Esophagus squamous epithelium (tissue), 5 donors: ENCODE measurements at places on chromosomes 2 and 18. TPM values are rescaled to one million over a fixed set of nuclear protein-coding genes. Genes with fewer than 3 reads are reported as not detected.

DNA sequence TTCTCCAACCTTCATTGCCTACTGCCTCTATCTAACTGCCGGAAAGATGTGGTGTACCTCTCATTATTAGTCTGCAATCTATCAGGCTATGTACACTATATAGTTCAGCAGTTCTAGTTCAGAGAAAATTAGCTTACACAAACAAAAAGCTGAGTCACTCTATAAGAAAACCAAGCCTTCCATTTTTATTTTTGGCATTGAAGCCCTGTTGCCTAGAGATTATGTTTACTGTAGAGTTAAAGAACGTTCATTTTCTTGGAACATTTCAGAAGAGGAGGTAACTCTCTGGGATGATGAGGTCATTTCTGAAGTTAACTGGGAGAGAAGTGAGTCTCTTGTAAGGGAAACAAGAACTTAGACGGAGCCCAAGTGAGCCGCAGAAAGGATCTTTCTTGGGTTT, 133.5 kb downstream of the FAM124B start:
- no peak for DNase-seq

DNA sequence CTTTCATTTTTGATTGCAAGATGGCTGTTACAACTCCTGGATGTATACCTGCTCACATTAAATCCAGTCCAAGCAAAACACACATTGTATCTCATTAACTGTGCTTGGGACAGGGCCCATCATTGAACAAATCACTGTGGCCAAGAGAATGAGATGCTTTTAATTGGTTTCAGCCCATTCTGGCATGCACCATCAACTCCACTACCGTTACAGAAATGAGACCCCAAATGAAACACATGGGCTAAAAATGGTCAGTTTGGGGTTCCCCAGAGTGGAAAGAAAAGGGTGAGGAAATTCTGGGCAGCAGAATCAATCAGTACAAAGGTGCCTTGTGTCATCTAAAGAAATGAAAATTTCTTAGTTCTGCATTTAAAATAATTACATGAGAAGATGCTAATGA, 52.7 kb downstream of the FAM171B start:
- DNase-seq = no peak

MTX2 gene
- total RNA-seq = 28.4 TPM

- no peak for DNase-seq
Measured at GRCh38 chr18:64337018-64337417, 188.1 kb upstream of the LINC00305 start.

- no peak for DNase-seq
Measured at GRCh38 chr2:13607139-13607538, 890.4 kb downstream of the TRIB2 start.

DNA sequence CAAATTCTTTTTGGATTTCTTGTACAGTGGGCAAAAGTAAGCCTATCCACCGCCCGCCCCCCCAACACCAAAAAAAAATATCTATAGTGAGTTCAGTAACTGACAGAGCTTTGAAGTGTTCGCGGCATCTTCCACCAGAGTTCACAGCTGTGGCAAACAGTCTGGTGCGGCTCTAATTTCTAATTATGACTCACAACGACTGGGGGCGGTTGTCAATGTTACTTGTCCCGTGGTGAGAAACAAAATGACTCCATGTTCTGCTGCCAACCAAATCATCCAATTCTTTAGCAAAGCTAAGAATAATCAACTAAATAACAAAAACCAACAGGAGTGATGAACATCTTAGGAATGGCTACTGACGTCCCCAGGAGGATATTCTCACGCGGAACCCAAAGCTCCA, 392.5 kb upstream of the SALL3 start:
- no peak for DNase-seq

GRCh38 chr2:28577791-28578680, 82.2 kb downstream of the PLB1 start:
- no peak for DNase-seq

KCTD1 gene
- total RNA-seq = 67.1 TPM

GRCh38 chr2:159186462-159186861, 100.0 kb downstream of the WDSUB1 start:
- no peak for DNase-seq

DNA sequence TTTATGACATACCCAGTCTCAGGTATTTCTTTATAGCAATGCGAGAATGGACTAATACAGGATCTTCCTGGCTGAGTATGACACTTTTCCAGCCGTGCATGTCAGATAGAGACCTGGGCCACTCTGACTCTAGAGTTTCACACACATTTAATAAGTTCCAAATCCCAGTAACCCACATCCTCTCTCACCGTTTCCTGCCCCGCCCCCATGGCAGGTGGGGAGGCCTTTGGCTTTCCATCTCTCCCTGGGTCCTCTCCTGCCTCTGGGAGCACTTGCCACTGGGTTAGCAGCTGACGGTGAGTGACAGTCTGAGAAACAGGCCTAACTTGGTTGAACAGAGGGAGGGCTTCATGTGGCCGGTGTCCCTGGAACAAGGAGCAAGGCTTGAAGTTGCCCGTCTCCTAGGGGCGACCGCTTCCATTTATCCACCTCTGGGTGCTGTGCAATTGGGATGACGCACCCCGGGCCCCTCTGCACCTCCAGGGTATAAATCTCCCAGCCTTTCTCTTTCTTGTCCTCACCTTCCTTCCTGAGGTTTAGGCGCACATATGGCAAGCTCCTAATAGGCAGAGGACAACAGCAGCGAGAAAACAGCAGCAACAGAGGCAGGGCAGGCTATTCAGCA, 152.7 kb upstream of the HDAC4 start:
- DNase-seq = no peak

- no peak for DNase-seq
Measured at GRCh38 chr2:134360745-134361487, 107.0 kb downstream of the MGAT5 start.

GRCh38 chr2:74083750-74084149, 64.0 kb downstream of the BOLA3 start:
- no peak for DNase-seq

IL1A gene
- 0.53 TPM for total RNA-seq

- DNase-seq = no peak
Measured at GRCh38 chr2:241760301-241760771, 16.3 kb upstream of the GAL3ST2 start.

PKDCC gene
- 0.53 TPM for total RNA-seq

ACVR1 gene
- 4.7 TPM for total RNA-seq

NLRC4 gene
- total RNA-seq = not detected

GRCh38 chr18:57816208-57816954, 13.3 kb upstream of the ATP8B1 start:
- no peak for DNase-seq

GRCh38 chr2:145689277-145689676, 1169.4 kb upstream of the ZEB2 start:
- DNase-seq = no peak

GRCh38 chr18:31454066-31454708, 6.6 kb downstream of the DSG3 start:
- DNase-seq = no peak

DNA sequence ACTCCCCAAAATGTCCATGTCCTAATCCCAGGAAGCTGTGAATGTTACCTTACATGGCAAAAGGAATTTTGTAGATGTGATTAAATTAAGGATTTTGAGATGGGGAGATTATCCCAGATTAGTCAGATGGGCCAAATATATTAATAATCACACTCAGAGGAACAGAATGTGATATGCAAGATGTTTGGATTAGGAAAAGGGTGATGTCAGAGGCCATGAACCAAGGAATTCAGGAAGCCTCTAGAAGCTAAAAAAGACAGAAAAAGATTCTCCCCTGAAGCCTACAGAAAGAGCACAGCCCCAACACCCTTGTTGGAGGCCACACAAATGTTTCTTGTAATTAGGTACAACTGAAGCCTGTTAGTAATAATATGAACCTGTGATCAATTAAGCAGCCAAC, 13.1 kb downstream of the TMEM131 start:
- no peak for DNase-seq

MYOM1 gene
- 0.40 TPM for total RNA-seq

DNA sequence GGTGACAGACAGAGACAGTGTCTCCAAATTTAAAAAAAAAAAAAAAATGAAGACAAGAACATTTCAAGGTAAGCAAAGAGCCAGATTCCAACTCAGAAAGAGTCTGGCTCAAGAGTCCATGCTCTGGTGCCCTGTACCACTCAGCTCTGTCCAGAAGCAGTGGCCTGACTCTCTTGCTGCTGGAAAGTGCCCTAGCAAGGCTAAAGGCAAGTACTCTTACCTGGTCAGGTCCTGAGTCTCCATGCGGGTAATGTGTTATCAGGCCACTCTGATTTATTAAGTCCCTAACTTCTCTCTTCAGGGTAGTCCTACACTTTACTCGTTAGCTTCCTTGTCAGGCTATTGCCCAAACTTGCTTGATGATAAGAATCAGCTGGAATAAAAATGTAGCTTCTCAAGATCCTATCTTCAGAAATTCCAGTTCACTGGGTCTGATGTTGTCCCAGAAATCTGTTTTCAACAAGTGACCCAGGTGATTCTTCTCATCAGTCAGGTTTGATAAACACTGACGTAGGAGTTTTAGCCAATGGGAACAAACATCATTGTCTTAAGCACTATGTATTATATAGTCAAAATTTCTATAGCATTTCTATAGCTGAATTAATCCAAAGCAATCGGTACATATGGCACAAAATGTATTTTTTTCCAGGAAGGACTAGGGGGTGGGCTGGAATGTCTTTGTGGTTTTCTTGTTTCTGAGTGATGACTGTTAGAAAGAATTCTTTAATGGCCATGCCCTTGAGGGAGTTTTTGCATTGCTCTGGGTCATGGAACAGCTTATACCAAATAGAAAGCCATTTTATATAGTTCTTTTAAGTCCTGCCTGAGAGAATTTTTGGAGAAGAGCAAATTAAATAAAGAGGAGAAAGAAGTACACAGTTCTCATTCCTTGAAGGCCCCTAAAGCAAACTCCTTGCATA, 139.9 kb upstream of the DNMT3A start:
- no peak for DNase-seq

POTEC gene
- not detected for total RNA-seq

- DNase-seq = no peak
Measured at GRCh38 chr2:217890445-217890844, 112.3 kb downstream of the TNS1 start.

DNA sequence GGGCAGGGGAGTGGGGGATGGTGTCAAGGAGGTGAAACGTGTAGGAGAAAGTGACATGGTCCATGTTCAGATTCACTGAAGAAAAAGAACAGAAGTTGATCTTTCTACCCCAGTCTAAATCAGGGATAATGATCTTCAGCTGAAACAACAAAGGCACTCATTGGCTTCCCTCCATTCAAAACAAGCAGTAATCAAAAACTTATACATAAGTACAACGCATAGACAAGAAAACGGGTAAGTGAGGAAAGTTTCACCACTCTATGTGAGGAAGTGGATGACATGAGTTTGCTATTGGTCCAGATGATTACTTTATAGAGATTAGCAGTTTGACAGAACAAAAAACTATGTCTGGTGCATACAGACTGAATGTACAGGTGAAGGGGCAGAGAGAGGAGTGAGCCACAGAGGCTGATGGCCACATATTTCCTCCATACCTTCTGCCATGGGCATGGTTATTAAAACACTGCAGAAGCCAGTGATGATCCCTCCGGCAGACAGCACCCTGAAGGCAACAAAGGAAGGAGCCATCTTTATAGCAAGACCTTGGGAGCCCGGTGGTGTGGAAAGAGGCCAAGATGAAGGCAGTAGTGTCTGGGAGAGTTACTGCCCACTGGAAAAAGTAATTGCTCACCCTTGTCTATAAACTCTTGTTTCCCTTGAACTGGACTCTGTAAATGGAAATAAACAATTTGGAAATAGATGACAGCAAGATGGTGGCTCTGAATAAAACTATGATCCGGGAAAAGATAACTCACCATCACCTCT, 57.7 kb downstream of the SLC25A12 start:
- DNase-seq = no peak

PFN4 gene
- total RNA-seq = not detected

- DNase-seq = no peak
Measured at GRCh38 chr2:239211396-239212094, 189.3 kb downstream of the HDAC4 start.

DNA sequence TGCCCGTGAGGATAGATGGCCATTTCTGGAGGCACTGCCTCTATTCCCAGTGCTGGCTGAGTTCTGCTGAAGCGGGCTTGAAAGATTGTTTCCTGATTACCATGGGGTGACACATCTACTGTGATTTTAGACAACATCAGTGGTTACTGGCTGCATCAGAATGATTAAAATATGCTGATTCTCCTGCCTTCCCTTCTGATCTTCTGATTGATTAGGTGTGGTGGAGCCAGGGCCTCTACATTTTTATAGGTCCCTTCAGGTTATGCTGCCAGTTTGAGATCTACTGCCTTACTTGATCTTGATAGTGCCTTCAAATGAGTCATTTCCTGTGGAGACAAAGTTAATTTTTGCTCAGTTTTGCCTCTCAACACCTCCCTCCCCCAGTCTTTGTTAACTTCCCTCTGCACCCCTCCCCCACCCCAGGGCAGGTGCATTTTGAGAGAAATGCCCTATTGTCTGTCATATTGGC, 31.6 kb upstream of the SNORC start:
- no peak for DNase-seq

GRCh38 chr18:55763298-55763697, 175.3 kb upstream of the TCF4 start:
- DNase-seq = no peak

DNA sequence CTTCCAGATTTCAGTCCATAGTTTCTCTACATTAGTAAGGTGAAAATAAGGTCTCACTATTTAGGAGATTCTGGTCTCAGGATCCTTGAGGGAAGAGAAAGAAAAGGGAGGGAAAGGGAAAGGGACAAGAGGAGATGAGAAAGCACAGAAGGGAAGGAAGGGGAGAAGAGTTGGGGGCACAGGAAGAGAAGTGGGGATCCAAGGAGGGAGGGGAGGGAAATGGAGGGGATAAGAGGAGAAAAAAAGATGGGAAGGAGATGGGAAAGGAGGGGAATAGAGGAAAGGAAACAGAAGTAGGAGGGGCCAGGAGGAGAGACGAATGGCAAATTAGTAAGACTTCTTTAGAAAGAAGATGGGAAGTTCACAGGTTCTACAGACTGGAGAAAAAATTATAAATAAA, 39.2 kb upstream of the SPTBN1 start:
- no peak for DNase-seq

DSC3 gene
- 275 TPM for total RNA-seq
